ENCODE measurements at places on chromosomes 4 and X.

DNA sequence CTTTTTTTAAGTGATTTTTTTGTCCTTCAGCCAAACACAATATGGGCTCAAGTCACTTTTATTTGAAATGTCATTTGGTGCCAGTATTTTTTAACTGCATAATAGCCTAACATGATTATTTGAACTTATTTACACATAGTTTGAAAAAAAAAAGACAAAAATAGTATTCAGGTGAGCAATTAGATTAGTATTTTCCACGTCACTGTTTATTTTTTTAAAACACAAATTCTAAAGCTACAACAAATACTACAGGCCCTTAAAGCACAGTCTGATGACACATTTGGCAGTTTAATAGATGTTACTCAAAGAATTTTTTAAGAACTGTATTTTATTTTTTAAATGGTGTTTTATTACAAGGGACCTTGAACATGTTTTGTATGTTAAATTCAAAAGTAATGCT is 62.1 kb downstream of the EDNRA start:
- DNase-seq: no peak

DNA sequence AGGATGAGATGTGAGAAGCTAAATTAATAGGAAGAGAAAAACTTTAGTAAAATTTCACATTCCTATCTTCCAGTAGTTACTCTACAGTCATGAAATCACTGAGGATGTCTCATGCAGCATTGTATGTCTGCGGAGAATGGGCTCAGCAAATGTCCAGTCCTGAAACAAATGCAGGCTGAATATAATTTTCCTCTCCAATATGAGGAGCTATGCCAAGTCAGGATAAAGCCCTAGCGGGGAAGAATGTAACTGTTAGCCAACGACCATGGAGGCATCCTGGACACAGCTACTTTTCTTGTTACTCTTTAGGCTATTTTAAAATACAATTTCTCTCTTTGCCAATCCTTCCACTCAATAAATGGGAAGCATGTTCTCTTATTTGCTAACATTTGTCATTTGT is 127.7 kb downstream of the PRKX start:
- no peak for DNase-seq

DNA sequence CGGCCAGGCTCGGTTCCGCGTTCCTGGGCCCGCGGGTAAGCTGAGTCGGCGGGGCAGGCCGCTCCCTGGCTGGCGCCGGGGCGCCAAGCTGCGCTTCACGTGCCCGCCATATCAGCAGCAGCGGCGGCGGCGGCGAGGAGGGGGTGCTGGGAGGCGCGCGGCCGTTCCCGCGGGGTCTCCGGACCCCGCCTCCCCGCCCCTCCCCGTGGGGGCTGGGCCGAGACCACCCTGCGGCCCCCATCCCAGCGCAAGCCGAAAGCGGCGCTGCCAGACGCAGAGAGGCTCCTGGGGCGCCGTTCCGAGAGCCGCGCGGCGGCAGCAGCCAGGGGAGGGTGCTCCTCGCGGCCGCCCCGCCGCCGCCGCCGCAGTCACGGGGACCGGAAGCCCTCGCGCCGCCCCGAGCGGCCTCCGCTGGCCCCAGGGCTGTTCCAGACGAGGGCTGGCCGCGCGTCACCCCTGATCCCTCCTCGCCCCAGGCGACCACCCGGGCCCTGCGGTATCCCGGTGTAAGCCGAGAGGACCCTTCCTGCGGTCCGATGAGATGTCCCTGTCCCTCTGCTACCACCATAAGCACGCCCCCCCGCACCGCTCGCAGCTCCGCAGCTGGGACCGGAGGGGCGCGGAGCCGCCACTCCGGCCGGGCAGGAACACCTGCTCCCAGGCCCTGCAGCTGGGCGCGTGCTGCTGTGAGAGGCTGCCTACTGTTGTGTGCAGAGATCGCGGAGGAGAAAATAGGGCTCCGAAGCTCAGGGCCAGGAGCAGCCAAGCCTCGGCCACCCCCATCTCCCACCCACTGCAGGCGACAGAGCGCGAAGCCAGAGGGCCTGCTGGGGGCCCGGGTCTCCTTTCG is 7.5 kb upstream of the BCOR start:
- no peak for DNase-seq

DNA sequence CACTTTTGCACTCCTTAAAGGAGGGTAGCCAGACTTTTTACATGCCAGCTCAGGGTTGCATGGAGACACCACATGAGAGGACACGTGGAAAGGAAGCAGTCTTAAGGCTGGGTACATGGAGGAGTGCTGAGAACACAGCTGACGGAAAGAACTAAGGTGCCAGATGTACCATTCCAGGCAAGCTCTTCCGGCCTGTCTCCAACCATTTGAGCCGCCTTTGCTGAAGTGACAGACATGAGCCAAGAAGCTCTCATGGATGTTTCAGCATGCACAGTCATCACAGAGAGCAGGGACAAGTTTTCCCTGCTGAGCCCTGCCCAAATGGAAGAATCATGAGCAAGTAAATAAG is 83.4 kb upstream of the BMP2K start:
- no peak for DNase-seq

DNA sequence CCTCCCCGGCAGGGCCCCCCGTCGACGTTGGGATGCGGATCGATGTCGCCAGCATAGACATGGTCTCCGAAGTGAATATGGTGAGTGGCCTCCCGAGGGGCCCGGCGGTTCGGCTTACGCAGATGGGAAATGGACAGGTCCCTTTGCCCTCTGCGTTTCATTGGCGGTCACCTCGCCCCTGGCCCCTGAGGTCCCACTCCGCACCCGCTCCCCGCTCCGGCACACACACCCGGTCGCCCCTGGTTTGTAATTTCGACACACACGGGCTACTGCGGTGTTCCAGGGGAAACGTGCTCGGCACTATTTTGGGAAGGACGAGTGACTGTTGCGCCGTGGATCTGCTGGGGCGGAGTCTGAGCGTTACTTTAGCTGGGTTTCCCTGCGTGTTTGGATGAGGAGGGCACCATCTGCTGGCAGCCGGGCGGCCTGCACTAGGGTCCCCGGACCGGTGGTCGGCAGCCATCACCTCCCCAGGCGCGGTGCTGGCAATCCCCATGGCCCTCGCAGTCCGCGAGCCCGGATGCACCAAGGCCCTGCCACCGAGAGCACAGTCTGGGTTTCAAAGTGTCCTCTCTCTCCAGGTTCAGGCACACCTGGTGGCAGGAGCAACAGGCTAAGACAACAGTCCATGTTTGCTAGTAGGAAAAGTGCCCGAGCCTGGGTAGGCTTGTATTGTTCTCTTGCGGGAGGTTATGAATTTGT is 1.2 kb downstream of the GABRB1 start:
- no peak for DNase-seq

DNA sequence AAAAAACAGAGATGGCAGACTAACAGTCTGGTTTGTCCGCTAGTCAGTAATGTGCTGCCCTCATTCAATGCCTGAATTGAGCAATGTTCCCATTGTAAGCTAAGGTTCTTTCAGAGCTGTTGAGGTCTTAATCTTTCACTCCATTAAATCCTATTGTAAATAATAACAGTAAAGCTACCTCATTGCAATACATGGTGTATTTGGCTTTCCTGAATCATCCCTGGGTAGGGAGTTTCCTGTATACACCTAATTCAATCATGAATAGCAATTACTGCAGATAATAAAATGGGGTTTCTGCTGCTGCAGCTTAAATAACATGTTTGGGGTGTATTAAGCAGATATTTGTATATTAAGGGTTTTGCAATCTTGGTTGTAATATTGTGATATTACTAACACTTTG is 1100.2 kb upstream of the INTU start:
- DNase-seq: no peak

GRCh38 chr4:118337954-118338353 is 14.8 kb downstream of the PRSS12 start:
- DNase-seq: no peak

DNA sequence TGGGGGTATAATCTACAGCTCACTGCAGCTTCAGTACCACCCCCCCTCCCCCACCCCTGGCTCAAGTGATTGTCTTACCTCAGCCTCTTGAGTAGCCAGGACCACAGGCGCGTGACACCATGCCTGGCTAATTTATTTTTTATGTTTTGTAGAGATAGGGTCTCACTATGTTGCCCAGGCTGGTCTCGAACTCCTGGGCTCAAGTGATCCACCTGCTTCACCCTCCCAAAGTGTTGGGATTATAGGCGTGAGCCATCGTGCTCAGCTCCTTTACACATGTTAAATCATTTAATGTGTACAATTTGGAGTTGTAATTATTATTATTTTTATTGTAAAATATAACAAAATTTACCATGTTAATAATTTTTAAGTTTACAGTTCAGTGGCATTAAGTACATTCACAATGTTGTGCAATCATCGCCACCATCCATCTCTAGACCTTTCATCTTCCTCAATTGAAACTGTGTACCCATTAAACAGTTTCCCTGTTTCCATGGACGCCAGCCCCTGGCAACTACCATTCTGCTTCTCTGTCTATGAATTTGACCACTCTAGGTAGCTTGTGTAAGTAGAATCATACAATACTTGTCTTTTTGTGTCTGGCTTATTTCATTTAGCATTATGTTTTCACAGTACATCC is 6.1 kb downstream of the SLAIN2 start:
- no peak for DNase-seq

- no peak for DNase-seq
Measured at GRCh38 chr4:39278476-39278875, 87.7 kb downstream of the RFC1 start.

All from GM04503 (cell line).